ENCODE measurements at places on chromosomes 5 and 9. TPM values are rescaled to one million over a fixed set of nuclear protein-coding genes. Genes with fewer than 3 reads are reported as not detected.

The PPP2R2B gene
- 1.2 TPM for total RNA-seq

The SLC25A25 gene
- total RNA-seq, result 23.5 TPM

- DNase-seq, result no peak
Observed at GRCh38 chr5:144030904-144031303, 139.6 kb downstream of the YIPF5 start.

DNA sequence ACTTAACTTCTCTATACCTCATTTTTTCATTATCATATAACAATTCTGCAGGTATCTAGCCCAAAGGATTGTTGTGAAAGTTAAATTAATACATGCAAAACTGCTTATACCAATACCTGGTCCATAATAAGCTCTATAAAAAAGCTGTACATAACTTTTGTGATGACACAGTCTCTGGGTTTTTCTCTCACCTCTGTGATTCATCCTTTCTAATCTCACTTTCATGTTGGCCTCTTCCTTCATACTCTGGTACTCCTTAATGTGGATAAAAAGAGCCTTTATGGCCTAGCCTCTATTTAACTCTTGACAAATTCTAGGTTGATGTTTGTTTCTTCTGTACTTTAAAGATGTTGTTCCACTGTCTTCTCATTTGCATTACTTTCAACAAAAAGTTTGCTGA lies 162.9 kb upstream of the ACOT12 start:
- DNase-seq, result no peak

DNA sequence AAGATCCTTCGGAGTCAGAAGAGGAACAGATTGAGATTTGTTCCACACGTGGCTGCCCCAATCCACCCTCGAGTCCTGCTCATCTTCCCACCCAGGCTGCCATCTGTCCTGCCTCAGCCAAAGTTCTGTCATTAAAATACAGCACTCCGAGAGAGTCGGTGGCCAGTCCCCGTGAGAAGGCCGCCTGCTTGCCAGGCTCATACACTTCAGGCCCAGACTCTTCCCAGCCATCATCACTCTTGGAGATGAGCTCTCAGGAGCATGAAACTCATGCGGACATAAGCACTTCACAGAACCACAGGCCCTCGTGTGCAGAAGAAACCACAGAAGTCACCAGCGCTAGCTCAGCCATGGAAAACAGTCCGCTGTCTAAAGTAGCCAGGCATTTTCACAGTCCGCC lies 85.9 kb downstream of the GOLPH3 start:
- peak; percentile 68 for DNase-seq
